ENCODE measurements at places on chromosomes 11 and 22.

- DNase-seq, result peak; percentile 20
These were observed 16.1 kb downstream of the ALKBH8 start for GRCh38 chr11:107549253-107549953.

DNA sequence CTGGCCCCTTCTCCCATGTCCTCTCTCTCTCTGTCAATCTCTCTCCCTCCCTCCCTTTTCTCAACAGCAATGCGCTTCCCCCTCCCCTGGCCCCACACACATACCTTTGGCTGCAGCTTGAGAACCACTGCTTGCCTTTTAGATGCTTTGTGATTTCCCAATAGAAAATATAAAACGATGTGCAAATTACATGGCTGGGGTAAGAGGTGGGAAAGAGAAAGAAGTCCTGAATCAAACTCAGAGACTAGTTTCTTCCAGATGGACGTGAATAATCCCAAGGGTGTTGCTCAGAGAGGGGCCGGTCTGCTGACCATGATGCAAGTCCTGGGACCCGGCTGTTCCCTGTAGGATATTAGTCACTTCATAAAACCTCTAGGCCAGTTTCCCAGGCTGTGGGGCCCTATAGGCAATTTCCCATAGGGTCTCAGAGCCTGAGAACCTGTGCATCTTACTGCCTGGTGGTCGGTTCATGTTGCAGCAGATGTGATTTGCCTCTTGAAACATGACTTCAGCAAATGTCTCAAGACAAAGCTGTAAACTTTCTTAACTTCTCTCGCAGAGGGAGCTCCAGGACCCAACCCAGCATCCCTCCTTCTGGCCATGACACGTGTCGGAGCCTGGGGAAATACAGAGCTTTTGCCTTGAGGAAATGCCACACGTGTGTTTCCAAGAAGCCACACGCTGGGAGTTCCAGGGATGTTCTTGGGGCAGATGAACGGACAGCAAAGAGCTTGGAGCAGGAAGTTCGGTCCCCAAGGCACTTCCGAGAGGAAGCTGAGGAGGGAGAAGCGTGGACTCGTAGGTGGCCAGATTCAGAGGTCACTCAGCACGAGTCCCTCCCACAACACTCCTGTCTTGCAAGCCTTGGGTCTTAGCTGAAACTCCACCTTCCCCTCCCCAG is 34.5 kb upstream of the ETS1 start:
- DNase-seq, result no peak

DNA sequence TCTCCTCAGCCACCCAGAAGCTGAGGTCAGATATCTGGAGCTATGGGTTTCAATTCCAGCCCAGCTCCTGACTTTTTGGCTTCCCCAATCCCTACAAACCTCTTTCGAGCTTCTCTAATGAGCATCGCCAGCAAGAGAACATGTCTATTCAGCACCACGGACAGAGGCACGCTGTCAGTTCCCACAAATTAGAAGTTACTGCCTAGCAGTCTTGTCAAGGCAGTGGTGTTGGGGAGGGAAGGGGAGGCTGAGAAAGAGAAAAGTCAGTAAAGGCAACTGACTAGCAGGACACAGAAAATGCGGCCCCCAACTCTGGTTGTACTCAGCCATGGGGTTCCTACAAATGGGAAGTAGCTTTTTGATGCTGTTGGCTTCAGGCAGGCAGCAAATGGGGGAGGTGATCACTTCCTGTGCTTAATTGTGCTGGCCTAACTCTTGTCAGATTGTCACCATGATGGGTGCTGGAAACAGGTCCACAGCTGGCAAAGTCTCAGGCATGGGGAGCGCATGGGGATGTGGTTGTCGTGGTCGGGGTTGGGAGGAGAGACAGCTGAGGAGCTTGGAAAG is 205.9 kb downstream of the ST3GAL4 start:
- peak; percentile 79 for DNase-seq

DNA sequence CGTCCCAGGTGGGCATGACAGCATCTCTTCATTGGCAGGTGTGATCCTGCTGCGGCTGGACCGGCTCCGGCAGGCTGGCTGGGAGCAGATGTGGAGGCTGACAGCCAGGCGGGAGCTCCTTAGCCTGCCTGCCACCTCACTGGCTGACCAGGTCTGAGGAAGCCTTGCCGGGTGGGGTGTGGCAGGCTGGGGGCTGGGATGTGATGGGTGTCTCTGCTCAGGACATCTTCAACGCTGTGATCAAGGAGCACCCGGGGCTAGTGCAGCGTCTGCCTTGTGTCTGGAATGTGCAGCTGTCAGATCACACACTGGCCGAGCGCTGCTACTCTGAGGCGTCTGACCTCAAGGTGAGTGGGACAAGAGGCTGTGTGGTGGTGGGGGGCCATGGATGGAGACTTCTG is 3.5 kb downstream of the LARGE2 start:
- DNase-seq, result no peak

DNA sequence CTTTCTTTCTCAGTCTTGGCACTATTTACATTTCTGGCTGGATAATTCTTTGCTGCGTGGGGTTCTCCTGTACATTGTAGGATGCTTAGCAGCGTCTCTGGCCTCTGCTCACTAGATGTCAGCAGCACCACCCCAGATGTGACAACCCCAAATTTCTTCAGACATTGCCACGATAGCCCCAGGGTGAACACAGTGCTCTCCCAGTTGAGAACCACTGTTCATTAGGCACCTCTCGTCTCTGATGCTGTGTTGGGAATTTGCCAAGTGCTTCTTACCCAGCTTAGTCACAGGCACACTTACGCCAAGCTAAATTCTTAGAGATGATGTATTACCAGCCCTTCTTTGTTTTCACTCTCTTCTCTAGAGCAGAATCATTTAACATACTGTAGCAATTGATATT is 9.4 kb downstream of the TRIM6 start:
- DNase-seq, result no peak

DNA sequence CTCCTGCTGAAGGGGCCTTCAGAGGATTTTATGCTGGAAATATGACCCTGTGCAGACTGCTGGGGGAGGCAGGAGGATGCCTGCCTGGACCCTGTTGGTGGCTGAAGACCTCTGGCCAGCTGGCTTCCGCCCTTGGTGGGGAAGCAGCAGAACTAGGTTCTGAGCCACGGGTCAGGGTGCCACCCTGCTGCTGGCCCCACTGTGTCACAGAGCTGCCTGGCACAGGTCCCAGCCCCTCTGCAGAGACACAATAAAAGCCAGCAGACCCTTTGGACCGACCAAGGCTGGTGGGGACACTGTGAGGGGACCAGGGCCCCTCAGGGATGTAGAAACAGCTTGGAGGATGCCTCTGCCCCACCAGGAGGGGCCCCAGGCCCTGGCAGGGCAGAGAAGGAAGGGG is 6.9 kb upstream of the SREBF2 start:
- DNase-seq, result no peak

- DNase-seq, result no peak
These were observed 11.8 kb upstream of the CD59 start for GRCh38 chr11:33747979-33748378.

- DNase-seq, result no peak
These were observed 59.6 kb downstream of the ST3GAL4 start for GRCh38 chr11:126415128-126415527.

DNA sequence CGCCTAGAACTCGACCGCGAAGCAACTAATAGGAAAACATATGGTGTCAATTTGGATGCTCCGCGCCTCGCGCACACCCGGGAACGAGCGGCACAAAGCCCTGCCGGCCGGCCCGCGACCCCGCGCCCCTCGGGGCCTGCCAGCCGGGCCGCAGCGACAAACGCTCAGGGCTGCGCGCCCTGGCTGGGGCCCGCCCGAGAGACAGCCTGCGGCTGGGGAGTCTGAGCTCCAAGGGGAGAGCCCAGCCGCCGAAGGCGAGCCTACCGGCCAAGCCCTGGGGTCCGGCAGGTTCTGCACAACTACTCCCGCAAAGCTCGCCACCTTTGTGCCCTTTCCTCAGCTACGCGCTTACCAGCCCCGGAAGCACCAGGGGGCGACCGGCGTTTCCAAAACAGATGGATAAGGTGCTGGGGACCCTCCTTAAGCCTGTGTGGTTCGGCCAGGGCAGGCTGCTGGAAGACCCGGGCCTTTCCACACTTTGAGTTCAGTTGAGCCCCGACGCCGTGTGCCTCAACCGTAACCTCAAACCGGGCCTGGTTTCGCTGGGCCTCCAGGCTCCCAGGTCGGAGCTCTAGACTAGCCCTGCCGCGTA is 6.0 kb downstream of the PAX6 start:
- no peak for DNase-seq

- no peak for DNase-seq
These were observed 17.8 kb downstream of the TCIRG1 start for GRCh38 chr11:68056317-68057285.

DNA sequence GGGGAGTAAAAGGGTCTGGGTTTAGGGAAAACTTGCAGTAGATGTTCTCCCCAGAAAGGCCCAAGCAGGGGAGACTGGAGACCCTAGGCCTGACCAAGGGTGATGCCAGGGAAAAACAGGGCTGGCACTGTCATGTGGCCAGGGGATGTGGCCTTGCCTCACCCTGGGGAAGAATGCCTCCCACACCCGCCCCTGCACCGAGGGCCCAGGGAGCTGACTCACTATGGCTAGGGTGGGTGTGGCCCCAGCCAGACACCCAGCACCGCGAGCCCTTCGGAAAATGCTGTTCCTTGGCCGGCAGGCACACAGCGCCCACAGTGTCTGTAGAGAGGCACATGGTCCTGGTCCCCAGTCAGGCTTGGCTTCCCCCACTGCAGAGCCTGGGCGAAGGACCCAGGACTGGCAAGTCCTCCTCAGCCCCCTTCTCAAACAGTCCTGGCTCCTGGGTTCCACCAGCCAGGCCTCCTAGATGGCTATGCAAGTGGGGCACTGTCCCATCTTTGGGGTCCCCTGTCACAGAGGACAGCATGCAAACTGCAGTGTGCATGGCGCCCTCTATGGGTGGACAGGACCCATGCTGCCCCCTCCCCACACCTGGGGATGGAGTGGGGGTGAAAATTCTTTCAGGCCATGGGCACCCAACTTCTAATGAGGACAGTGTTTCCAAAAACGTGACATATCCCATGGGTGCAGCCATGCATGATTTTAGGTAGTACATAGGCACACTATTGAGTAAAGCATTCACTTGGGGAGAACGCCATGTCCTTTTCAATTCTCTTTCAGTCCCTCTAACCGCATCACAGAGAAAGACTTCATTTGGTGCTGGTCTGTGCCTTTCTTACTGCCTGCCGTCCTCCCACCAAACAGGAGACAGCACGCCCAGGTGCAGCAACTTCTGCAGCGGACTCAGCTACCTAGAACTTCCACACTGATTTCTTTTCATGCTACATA is 15.2 kb downstream of the TMPRSS5 start:
- DNase-seq, result no peak

DNA sequence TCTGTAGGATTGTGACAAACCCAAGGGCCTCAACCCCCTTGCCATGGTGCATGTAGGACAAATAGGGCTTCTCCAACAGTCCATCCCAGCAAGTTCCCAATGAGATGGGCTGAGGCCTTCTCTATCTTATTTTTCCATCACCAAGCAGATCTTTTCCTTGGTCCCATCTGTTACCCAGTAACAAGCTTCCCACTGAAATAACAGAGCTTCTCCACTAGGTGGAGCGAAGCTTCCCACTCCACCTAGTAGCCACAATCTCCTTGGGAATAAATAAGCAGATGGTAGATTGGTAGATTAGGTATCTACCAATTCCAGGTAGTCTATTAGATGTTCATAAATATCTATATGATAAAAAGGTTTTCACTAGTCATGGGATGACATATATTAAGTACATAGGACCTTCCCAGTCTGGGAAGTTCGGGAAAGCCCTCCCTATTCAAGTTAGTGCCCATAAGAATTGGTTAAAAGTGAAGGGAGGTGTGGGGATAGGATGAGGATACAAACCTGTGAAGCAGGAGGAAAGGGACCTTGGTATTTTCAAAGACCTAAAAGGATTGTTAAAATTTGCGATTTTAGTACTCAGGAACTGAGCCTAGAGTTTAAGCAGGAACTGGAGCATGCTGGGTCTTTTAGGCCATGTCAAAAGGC is 5.9 kb upstream of the OR52L1 start:
- DNase-seq, result peak; percentile 9

GRCh38 chr11:75632450-75632849 is 36.4 kb downstream of the MAP6 start:
- DNase-seq, result no peak

DNA sequence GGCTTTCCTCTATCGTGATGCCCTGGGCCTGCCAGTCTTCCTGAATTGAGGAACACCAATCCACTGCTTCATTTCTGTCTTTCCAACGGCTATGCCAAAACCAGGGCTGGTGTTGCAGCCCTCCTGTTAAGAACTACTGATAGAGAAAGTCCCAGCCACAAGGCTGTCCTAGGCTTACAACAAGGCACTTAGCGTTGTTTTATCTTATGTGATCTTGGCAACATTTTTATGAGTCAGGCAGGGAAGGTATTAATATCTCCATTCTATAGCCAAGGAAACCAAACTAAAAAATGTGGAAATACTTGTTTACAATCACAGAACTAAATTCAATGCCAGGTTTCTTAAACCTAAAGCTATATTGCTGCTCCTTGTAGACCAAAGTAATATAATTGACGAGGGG is 89.9 kb upstream of the AMOTL1 start:
- DNase-seq, result no peak

- no peak for DNase-seq
These were observed 1.1 kb upstream of the PELI3 start for GRCh38 chr11:66465373-66466224.

DNA sequence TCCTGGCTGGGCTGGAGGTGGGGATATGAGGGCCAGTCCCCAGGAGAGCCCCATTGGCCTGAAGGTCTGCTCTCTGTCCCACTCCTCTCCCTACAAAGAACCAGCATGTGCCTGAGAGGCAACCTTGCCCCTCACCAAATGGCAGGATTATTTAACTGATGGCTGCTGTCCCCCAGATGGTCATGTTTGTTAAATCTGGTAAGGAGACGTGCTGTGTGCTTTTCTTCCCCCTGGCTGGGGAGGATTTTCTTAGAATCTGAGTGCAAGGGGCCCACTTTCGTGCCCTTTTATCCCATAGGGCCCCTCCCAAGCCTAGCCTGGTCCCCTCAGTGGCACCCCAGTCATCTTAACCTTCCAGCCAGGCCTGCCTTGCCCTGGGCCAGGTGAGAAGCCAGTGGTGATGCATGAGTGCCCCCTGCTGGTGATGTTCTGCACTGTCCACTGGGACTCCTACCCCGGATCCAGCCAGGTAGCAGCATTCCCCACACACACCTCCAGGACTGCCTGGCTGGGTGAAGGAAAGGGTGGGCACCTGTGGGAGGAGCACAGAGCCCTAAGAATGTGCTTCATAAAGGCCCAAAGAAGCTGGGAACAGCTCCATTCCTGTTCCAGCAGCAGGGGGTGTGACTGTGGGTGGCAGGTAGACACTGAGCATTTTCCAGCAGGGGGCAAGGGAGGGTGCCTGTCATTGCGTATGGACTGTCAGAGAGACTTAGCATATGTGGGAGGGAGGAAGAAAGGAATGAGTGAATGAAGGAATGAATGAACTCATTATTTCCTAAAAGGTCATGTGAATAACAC is 28.9 kb downstream of the MFNG start:
- peak; percentile 47 for DNase-seq

GRCh38 chr11:57648801-57649735 is 644 bp downstream of the YPEL4 start:
- DNase-seq, result peak; percentile 76
